ENCODE measurements at places on chromosomes 1 and 21.

DNA sequence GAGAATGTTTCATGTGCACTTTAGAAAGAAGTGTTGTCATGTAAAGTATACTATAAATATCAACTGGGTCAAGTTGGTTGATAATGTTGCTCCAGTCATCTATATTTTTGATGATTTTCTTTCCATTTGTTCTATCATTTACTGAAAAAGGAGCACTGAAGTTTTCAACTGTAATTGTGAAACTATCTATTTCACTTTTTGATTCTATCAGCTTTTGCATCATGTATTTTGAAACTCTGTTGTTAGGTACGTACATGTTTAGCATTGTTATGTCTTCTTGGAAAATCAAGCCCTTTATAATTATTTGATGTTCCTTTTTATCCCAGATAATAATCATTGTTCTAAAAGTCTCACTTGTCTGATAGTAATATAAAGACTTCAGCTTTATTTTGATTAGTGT lies 14.4 kb upstream of the HIVEP3 start:
- no peak for DNase-seq

- no peak for DNase-seq
These were observed 5.4 kb upstream of the DISP3 start for GRCh38 chr1:11473491-11474034.

DNA sequence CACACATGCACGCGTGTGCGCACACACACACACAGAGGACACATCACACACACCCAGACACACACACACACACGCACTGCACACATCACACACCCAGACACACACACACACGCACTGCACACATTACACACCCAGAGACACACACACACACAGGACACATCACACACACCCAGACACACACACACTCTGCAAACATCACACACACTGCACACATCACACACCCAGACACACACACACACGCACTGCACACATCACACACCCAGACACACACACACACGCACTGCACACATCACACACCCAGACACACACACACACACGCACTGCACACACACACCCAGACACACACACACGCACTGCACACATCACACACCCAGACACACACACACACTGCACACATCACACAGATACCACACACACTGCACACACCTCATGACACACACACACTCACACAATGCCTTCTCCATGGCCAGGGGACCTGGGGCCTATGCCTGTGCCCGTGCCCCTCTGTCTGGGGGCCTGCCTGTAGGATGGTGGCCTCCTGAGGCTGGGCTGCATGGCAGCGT lies 24.4 kb downstream of the CRYAA start:
- DNase-seq, result no peak

DNA sequence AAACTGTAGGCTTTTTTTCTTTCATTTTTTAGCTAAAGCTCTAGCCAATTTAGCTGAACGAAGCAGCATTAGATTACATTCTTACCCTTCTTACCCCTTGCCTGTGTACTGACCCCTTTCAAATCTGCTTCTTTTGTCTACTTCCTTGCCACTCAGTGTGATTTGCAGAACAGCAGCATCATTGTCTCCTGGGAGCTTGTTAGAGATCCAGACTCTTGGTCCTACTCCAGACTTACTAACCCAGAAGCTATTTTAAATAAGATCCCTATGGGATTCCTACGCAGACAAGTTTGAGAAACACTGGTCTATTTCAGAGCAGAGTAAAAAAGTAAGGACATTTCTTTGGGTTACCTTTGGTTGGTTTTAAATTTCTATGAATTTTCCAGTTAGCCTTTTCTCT lies 13.8 kb downstream of the LRRC39 start:
- no peak for DNase-seq

GRCh38 chr1:160789702-160790611 lies 6.0 kb upstream of the LY9 start:
- DNase-seq, result no peak

DNA sequence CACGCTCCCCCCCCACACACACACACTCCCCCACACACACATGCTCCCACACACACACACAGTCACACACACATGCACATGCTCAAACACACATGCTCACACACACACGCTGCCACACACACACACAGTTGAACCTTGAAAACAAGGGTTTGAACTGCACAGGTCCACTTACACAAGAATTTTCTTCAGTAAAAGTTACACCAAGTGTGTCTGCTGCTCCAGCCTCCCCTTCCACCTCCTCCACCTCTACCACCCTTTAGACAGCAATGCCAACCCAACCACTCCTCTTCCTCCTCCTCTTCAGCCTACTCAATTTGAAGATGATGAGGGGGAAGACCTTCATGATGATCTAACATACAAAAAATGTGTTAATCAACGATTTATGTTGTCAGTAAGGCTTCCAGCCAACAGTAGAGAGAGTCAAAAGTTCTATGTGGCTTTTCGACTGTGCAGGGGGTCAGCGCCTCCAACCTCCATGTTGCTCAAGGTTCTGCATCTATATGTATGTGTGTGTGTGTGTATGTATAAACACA lies 26.8 kb downstream of the HSF2BP start:
- DNase-seq, result no peak

Data from left renal pelvis (tissue), 4 donors.